Melanocyte of skin (primary cell): ENCODE measurements at places on chromosomes 6 and 20. TPM values are rescaled to one million over a fixed set of nuclear protein-coding genes. Genes with fewer than 3 reads are reported as not detected.

The ULBP2 gene
- 0.69 and 1.1 TPM in 2 replicates for total RNA-seq

The SLC22A1 gene
- 0.33 and 0.93 TPM in 2 replicates for total RNA-seq

The GPR6 gene
- not detected in 2 replicates for total RNA-seq

The EYS gene
- total RNA-seq = not detected in 2 replicates

The ROS1 gene
- not detected in 2 replicates for total RNA-seq

The KCNK16 gene
- total RNA-seq = not detected in 2 replicates

The HLA-E gene
- 330 and 662 TPM in 2 replicates for total RNA-seq

The RBBP9 gene
- total RNA-seq = 13.7 and 14.7 TPM in 2 replicates

The CPXM1 gene
- total RNA-seq = not detected in 2 replicates

The BPI gene
- total RNA-seq = not detected in 2 replicates

The POU3F2 gene
- 1.1 and 3.3 TPM in 2 replicates for total RNA-seq

The TMC2 gene
- total RNA-seq = under 0.01 TPM in 1 of 2 replicates, not detected in the other

The SLC13A3 gene
- total RNA-seq = 2.0 and 3.4 TPM in 2 replicates

The TUBB2B gene
- 72.7 and 104 TPM in 2 replicates for total RNA-seq

The BTBD3 gene
- 33.9 and 41.3 TPM in 2 replicates for total RNA-seq

The EFHC1 gene
- 19.3 and 23.6 TPM in 2 replicates for total RNA-seq

The ENPP4 gene
- under 0.01 TPM in 2 replicates for total RNA-seq

The KAT14 gene
- total RNA-seq = 18.9 and 28.0 TPM in 2 replicates

The SUPT3H gene
- total RNA-seq = 3.8 and 4.4 TPM in 2 replicates

The CALHM6 gene
- total RNA-seq = 0.15 and 1.00 TPM in 2 replicates

The TFAP2D gene
- not detected in 2 replicates for total RNA-seq

The ELOVL2 gene
- 8.0 and 16.2 TPM in 2 replicates for total RNA-seq

The SMLR1 gene
- total RNA-seq = not detected in 2 replicates

The FBXO5 gene
- total RNA-seq = 11.0 and 14.5 TPM in 2 replicates

The GJA10 gene
- not detected in 2 replicates for total RNA-seq

The IP6K3 gene
- 1.8 and 4.1 TPM in 2 replicates for total RNA-seq

The CALHM4 gene
- total RNA-seq = not detected in 2 replicates

The HLA-DQA1 gene
- under 0.01 TPM in 1 of 2 replicates, not detected in the other for total RNA-seq

The COL12A1 gene
- 19.3 and 58.6 TPM in 2 replicates for total RNA-seq
